ENCODE measurements at places on chromosomes 2 and 18.

DNA sequence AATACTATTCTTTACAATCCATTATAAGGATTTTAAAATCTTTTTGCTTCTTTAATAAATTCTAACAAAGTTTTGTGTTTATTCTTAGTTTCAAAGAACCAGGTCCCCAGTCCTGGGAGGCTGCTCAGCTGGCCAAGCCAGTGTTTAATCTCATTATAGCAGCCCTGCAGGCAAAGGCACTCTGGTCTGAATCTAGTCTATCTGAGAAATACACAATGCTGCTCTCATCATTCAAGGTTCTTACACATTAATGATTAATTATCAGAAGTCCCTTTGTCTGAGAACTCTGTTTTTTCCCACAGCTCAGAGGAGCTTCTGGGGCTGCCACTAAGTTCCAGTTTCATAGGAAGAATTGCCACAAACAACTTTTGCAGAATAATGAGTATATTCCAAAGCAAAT, 27.7 kb downstream of the KCTD18 start:
- DNase-seq, result no peak

GRCh38 chr18:61574665-61575064, 241.4 kb downstream of the CDH20 start:
- DNase-seq, result no peak

- no peak for DNase-seq
Measured at GRCh38 chr2:25358836-25359235, 17.1 kb upstream of the DNMT3A start.

DNA sequence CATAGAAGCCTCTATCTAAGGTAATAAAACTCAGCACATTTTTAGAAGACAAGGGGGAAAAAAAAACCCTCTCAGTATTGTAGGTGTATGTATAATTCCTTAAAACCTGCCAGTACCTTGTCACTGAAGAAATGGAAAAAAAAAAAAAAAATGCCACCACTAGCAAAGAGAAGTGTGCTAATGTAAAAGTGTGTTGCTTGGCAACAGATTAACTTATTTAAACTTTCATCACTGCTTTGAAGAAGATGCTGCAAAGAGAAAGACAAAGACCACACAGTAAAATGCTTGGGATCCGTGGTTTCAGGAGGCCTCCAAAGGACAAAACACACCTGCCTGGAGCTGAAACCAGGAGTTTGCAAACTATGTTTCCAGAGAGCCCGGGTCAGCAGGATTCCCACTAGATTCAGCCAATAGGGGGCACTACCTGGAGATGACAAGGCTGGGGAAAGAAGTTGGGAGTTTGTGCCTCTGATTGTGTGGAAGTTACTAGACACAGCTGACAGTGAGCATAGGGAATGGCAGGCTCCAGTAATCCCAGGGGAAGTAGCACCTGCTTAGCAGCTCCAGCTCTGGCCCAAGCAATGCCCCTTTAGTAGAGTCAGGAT, 169.1 kb upstream of the TRIB2 start:
- DNase-seq, result no peak

DNA sequence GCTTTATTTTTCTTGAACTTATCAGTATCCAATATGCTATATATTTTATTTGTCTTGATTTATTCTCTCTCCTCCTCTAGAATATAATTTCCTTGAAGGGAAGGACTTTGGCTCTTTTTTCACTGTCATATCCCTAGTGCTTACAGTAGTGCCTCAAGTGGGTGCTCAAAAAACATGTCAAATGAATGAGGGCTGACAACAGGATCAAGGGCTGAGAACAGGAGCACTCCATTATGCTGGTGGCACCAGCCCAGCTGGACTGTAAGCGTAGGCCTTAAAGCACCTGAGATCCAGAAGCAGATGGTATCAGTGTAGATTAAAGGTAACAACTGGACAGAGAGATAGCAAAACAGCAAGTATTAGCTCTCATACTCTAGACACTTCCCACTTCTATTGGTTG, 46.3 kb downstream of the PMS1 start:
- no peak for DNase-seq

- DNase-seq, result no peak
Measured at GRCh38 chr2:111642586-111643327, 241.2 kb downstream of the ANAPC1 start.

Data from SW 1271 (cell line).